OCI-M1 (cell line): ENCODE measurements at places on chromosomes 6 and 20.

DNA sequence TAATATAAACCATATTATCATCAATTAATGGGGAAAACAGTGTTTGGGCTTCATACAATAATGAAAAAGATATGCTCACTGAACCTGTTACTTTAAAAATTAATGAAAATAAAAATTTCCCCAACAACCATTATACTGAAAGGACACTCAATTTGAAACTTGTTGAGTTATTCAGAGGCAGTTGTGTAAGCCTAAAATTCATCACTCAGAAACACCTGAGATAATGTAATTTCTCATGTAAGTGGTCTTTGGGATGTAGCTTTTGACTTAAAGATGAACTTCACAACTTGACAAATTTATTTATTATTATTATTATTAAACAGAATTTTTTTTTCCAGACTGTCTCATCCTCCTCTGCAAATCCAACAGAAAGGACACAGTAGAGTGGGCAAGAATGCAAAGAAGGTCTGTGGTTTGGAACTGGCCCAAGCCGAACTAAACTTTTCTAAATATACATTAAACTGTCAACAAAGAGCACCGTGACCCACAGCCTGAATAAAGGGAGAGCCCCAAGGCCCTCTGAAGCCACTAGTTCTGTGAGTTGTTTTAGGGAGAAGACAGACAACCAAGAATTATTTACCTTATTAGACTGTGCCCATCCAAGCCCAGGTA is 32.2 kb upstream of the HEY2 start:
- DNase-seq: no peak

GRCh38 chr6:99573980-99574617 is 5.6 kb upstream of the CCNC start:
- DNase-seq: no peak

GRCh38 chr6:17178326-17178725 is 76.5 kb downstream of the STMND1 start:
- no peak for DNase-seq

- DNase-seq: no peak
Measured at GRCh38 chr6:74973591-74973990, 232.3 kb downstream of the COL12A1 start.

- DNase-seq: peak; percentile 14
Measured at GRCh38 chr6:104653781-104654180, 205.9 kb downstream of the HACE1 start.

DNA sequence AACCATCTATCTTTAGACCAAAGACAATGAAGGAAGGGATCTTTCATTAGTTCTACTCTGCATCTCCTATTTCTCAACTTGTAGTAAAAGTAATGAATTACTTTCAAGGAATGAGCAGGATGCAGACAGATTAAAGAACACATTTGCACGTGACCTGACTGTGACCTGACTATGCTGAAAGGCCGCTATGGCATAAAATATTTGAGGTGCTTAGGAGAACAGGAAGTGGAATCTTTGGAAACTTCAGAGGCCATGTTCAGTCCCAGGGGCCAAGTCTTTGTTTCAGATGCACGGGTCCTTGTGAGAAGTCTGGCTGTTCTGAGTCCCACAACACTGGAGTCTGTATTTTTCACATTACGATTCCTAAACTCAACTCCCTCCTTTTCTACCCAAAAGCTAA is 41.0 kb downstream of the NINL start:
- DNase-seq: no peak

GRCh38 chr6:101528801-101529200 is 135.3 kb downstream of the GRIK2 start:
- no peak for DNase-seq

DNA sequence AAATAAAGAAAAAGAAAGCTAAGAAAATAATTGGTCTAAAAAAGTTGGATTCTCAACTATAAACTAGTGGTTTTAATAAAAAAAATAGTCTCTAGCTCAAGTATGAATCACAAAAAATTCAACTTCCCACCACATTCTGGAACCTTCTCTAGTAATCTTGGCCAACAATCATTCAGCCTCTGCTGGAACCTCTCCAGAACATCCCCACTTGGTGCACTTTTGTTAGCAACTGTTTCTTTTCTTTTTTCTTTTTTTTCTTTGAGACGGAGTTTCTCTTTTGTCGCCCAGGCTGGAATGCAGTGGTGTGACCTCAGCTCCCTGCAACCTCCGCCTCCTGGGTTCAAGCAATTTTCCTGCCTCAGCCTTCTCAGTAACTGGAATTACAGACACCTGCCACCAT is 35.7 kb downstream of the TXLNB start:
- DNase-seq: no peak

DNA sequence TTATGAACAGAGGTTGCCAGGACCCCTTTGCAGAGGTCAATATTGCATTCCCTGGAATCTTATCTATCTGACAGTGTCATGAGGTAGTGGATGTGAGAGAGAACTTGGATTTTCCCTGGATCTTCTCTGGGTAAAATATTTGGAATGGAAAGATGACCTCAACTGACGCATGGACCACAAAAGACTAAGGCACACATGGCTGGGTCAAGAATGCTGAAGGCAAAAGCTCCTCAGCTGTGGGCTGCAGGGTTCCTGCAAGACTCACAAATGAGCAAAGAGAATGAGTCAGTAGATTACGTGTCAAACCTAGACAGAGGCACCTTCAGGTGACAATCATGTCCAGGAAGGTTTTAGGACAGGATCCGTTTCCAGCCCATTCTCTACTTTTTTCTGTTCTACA is 484.0 kb downstream of the C6orf118 start:
- no peak for DNase-seq

- no peak for DNase-seq
Measured at GRCh38 chr6:130517444-130517931, 151.7 kb downstream of the TMEM200A start.

DNA sequence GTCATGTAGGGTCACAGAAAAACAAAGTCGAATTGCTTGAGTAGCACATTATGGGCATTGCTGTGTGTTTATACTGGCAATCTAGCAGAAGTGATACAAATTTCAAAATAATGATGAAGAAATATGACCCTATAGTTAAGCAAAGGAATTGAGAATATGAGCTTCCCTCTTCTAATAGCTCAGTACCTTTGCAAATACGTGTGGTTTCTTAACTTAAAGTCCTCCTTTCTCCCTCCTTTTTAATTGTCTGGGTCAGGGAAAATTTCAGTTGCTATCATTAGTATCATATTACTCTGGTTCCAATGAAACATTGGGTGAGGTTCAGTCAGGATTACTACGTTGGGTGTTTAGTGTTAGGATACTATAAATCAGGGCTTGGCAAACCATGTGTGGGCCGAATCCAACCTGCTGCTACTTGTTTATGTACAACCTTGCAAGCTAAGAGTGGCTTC is 166.8 kb upstream of the CARMIL1 start:
- DNase-seq: no peak

DNA sequence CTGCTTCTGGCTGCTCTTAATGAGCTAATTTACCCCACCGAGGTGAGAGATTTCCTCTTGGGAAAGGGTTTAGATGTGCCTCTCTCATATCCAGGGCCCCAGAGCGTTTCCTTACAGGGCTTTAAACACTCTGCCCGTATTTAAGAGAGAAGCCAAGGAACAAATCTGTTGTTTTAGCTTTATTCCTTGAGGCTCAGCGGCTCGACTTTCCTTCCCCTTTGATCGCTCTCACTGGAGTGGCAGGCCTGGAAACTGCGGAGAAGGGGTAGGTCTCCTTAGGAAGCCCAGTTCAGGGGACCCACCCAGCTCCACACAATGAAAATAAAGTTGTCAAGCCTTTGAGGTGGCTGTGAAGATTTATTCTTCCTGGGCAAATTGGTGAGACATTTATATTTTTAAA is 132.0 kb upstream of the JAG1 start:
- DNase-seq: no peak
